T47D (cell line): ENCODE measurements at places on chromosomes 1 and 21.
A peak's percentile ranks its signal among the peaks of the same experiment; 100 is the strongest.

DNA sequence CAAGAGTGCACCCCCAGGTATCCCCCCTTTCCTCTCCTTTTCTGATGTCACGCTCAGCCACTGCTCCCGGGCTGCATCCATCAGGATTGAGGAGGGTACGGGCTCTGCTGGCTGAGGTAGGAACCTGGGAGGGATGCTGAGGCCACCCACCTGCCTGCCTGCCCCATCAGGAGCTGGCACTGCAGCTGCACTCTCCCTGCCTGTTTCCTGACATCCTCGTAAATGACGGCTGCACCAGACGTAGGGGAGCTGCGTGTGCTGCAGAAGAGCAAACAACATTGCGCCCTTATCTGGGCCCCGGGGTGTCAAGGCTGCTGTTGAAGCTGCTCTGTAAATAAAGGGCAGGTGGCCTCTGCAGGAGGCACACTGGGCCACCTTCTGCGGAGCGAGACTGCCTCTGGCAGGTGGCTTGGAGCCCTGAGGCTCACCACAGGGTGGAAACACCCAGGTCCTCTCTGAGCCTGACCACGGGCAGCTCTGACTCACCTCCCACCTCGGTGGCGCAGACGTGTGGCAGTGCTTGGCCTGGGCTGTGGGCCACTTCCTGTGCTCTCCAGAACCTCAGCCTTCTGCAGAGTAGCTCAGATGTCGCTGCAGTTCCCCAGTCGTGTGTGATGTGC is 30.9 kb downstream of the SNAP47 start:
- DNase-seq, result no peak

DNA sequence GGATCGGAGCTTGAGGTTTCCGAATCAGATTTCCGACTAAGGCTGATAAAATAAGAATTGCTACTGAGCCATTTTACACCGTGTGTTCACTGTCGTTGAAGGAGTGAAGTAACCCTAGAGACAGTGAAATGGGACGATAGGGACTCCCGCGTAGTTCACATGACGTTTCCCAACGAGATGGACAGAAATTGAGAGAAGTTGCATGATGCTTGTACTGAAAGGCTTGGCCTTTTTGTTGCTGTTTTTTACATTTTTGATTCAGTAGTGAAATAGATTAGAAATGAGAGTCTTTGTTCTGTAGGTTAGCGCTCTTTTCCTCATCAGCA is 1.2 kb downstream of the KHDRBS1 start:
- DNase-seq, result no peak

DNA sequence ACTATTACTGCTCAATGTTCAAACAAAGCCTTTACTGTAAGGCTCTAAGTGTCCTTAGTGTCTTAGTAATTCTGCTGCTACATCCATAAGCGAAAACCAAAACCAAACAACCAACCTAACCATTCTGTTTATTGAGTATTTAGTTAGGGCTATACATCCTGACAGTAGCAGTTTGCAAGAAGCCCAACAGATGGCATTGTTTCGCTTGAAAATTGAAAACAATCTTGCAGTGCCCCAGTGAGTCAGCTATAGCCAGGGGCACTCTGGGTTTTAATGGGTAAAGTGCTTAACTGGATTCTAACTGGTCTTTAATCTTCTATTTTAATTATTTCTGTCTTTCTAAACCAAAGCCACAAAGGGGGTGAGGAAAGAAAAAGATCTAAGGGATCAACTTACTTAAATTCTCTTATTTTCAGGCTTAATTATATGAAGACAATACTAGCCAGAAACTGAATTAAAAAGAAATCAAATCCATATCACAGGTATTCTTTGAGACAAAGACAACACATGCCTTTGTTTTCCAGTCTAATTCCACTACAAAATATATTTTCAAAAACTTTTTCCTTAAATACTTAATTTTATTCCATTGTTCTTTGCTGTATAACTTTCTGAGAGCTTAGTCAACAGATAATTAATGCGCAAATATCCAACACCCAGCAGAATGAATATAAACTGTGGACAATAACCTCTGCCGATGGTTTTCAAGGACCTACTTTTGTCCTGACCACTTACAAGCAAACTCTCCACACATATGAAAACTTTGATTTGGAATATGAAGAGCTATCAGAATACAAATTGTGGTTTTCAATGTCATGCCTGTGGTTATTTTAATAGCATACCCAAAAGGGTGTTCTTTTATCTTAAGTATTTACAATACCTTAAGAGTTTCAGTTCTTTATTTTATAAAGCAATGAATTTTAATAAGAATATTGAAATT is 15.2 kb downstream of the POGZ start:
- peak; percentile 81 for DNase-seq

DNA sequence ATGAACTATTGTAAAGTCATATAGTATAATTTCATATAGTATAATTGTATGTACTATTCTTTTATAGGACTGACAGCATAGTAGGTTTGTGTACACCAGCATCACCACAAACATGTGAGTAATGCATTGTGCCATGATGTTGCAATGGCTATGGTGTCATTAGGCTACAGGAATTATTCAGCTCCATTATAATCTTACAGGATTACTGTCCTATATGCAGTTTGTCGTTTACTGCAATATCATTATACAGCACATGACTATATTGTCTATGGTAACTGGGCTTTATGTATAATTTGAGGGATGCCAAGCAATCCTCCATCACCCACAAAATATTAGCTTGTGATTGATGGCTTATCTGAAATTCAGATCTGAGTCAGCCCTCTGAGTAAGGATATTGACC is 54.2 kb upstream of the PBX1 start:
- no peak for DNase-seq

- DNase-seq, result no peak
Observed at GRCh38 chr21:21324297-21324696, 326.1 kb downstream of the NCAM2 start.

- DNase-seq, result no peak
Observed at GRCh38 chr1:7587773-7588456, 183.2 kb upstream of the VAMP3 start.

- DNase-seq, result no peak
Observed at GRCh38 chr1:108889706-108890384, 13.1 kb downstream of the GPSM2 start.

- no peak for DNase-seq
Observed at GRCh38 chr1:111392460-111392945, 35.0 kb downstream of the OVGP1 start.

DNA sequence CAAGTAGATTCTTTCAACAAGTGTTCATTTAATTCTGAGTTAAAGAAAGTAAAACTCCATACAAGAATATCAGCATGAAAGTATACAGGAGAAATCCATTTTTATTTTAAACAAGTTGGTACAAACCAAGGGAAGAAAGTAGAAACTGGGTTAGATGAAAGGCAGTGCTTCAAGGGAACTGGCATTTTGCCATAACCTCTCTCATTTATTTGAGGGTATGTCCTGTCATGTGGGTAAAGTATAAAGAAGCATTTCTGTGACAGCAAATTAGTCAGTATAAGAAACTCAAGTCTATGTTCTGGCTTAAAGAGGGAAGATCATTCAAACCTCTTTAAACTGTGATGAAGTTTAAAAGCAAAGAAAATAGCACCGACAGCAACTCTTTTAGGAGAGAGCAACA is 32.0 kb downstream of the OLFM3 start:
- no peak for DNase-seq

DNA sequence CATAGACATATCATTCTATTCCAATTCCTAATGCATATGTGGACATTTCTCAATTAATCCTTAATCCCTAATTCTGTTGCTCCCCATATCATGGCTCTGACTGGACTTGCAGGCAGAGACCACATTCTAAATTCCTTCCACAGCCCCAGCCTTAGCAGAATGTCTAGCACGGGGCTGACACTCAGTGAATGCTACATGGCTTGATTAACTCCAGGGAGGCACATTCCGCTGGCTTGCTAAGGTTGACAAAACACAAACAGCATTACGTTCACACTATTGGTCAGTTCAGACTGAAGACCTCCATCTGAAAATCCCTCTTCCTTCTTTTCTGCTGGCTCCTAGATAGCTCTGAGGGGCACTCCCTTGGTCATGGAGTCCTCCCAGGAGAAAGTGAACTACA is 119.4 kb downstream of the ASTN1 start:
- no peak for DNase-seq

- no peak for DNase-seq
Observed at GRCh38 chr1:243731974-243732625, 117.9 kb downstream of the AKT3 start.

- no peak for DNase-seq
Observed at GRCh38 chr1:36771660-36772284, 262.5 kb downstream of the GRIK3 start.

- DNase-seq, result peak; percentile 52
Observed at GRCh38 chr1:7042322-7043190, 257.3 kb downstream of the CAMTA1 start.

DNA sequence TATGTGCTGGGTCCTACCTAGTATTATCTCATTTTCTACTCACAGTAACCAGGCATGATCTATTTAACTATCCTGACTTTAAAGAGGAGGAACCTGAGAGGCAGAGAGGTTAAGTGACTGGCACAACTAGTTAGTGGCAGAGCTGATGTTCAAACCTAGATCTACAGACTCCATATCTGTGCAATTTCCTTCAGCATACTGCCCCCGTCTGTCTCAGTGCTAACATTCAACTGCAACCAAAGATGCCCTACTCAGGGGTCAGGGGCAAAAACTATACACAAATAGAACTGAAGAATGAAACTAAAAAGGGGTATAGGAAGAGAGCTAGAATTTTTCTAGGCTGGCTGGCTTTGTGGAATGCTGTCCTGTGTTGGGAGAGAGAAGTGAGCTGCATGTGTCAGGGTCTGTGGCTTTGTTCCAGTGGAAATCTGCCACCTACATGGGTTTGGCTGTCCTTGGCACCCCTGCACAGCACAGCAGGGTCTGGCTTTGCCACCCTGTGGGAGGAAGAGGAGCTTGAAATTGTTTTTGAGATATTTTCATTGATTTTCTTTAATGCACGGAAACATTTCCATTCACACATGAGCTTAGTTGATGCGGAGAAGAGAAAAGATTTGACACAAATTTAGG is 368.5 kb downstream of the RPS6KC1 start:
- no peak for DNase-seq

DNA sequence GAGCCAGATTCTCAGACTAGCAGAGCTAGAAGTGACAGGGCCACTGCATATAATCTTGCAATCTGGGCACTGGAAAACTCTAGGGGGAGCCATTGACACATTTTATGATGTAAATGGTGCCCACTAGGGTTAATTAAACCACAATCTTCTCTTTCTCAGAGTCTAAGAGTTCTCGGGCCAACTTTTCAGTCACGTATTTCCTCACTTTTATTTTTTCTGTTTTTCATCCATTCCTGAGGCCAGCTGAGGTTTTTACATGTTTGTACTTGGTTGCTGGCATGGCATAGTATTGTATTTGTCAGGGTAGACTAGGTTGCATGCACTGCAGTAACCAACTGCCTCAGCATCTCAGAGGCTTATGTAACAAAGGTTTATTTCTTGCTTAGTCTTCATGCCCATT is 138.2 kb downstream of the ZNF326 start:
- DNase-seq, result no peak

DNA sequence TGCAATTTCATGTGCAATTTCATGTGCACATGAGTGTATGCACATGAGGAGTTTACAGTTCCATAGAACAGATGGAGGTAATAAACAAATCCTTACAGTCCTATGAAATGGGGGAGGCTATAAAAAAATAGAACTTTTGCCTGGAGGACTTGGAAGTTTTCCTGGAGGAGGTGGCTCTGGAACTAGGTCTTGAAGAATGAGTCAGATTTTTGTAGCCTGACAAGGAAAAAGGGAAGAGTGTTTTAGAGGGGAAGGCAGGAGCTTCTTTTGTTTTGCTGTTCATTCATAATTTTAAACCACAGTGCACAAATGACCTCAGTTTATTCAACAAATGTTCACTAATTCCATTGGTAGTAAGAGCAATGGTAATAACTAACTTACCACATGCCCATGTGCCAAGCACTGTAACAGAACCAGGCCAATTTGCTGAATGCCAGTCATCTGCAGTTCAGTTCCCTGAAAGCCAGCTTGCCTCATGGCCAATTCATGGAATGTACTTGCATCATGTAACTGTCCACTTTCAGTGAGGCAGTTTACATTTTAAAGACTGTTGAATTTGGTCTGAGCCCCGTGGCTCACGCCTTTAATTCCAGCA is 2.7 kb downstream of the DIO1 start:
- DNase-seq, result no peak

GRCh38 chr1:171286032-171286705 is 27.8 kb upstream of the FMO4 start:
- DNase-seq, result no peak

DNA sequence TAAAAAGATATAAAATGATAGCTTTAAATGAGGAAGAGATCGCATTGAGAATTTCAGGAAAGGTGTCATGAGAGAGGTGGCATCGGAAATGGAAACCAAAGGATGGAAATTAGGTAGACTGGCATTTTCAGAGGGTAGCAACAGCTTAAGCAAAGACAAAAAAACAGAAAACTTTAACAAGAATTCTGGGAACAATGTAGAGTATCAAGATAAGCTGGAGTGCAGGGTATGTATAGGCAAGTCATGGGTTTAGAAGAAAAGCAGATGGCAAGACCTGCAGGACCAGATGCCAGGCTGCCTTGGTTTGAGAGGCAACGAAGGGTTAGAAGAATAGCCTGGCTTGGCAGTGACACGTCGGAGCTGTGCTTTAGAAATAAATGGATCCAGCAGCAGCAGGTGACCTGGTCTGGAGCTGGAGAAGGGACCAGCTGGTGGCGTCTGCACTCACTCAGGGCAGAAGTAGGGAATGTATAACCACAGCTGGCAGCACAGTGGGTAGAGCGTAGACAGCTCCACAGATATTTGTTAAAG is 149.4 kb upstream of the TIAM1 start:
- DNase-seq, result no peak
